Astrocyte of the hippocampus (primary cell): ENCODE measurements at places on chromosomes 11 and 22.
A peak's percentile ranks its signal among the peaks of the same experiment; 100 is the strongest.

- no peak for DNase-seq
Observed at GRCh38 chr11:134034496-134035381, 34.1 kb upstream of the JAM3 start.

DNA sequence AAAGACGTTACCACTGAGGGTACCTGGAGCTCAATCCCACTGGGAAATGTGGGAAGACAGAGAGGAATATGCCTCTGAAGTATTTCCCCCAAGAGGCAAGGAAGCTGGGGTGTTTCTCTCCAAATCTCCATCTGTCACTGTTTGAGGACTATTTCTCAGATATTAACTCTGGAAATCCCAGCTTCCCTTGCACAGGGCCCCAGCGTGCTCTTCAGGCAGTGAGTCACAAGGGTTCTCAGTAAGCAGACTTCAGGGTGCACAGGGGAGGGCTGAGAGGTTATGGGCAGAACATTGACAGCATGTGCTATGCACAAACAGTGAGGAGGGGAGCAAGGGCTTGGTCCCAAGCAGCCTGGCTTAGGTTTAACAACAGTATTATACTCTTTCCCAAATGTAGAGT lies 60.9 kb upstream of the EED start:
- peak; percentile 41 for DNase-seq

- no peak for DNase-seq
Observed at GRCh38 chr11:20912922-20913512, 243.6 kb downstream of the NELL1 start.

DNA sequence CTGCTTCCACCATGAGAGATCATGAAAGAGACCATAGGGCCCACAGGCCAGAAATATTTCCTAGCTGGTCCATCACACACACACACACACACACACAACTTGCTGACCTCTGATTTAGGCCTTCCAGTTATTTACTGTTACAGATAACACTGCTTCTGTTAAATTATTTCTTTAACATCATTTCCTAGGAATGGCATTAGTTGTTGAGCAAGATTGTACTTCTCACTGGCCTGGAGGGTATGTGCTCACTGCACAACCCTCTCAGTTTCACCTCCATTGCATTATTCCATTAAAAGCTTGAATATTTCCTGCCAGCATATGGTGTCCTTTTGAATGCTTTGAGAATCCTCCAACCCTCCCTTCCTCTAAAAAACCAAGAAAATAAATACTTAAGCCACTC lies 104.4 kb downstream of the MICAL2 start:
- DNase-seq, result no peak

- no peak for DNase-seq
Observed at GRCh38 chr11:85602526-85603213, 24.5 kb downstream of the DLG2 start.

DNA sequence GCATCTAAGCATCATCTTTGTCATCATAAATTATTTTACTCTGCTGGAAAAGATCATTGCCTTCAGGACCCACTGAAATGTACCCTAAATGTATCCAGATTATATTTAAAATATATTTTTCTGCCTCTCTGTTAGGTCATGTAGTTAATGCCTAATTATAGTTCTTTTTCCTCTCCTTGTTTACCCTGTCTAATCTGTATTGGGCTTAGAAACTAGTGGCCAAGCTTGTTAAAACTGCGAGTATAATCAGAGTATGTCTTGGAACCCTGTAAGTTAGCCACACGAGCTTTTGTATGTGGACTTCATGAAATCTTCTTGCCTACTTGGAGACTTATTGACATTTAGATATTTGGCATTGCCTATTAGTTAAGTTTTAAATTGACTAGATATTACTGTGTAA lies 55.6 kb downstream of the ARFGAP2 start:
- no peak for DNase-seq

DNA sequence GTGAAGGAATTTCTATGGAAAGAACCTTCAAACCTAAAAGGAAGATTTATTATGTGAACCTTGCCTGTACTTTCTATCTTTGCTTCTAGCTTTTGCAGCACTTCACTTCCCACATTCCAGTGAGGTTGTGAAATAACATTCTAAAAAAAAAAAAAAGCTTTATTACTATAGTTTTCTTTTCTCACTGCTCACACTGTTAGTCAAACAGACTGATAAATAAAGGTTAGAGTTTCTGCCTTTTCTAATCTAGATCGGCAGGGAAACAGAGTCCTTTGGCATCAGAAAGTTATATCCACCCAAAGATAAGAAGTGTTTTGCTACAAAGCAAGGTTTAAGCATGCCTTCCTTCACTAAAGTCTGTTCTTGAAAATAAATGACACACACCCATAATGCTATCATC lies 2.8 kb downstream of the AAMDC start:
- DNase-seq, result peak; percentile 11

DNA sequence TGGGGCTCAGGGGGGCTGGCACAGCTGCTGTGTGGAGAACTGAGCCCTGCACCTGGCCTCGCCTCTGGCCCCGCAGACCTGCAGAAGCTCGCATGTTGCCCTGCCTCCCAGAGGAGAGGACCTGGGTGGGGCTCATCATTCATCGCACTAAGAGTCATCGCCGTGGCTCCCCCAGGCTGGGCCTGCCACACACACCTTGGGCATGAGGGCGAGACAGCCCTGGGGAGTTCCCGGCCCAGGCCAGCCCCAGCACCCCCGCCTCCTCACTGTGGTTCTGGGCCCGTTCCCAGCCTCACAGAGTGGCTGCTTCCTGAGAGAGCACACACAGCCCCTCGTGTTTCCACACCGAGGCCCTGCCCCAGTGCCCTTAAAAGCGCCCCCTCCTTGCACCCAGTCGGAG lies 694.6 kb downstream of the TBC1D22A start:
- DNase-seq, result no peak

DNA sequence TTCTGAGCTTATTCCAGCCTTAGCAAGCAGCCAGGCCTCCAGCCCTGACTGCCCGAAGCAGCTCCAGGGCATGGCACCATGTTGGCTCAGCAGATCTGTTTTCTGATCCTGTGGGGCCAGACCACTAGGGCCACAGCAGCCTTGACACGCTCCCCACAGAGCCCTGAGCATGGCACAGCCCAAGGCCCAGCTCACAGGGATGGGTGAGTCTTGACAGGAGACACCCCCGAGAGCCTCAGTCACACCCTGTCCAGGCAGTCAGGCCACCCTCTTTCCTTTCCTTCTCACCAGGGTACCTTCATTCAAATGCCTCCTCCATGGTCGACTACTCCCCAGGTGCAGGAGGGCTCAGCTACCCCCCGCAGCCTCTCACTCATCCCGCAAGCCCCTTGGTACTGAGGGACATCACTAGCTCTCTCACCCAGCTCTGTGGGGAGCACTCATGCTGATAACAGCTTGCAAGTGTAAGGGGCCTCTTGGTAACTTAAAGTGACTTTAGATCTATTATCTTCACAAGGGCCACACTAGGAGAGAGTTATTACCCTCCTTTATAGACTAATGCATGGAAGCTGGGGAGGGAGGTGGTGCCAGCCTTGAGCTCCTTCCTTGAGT lies 3.9 kb upstream of the CDC42BPG start:
- DNase-seq, result no peak

DNA sequence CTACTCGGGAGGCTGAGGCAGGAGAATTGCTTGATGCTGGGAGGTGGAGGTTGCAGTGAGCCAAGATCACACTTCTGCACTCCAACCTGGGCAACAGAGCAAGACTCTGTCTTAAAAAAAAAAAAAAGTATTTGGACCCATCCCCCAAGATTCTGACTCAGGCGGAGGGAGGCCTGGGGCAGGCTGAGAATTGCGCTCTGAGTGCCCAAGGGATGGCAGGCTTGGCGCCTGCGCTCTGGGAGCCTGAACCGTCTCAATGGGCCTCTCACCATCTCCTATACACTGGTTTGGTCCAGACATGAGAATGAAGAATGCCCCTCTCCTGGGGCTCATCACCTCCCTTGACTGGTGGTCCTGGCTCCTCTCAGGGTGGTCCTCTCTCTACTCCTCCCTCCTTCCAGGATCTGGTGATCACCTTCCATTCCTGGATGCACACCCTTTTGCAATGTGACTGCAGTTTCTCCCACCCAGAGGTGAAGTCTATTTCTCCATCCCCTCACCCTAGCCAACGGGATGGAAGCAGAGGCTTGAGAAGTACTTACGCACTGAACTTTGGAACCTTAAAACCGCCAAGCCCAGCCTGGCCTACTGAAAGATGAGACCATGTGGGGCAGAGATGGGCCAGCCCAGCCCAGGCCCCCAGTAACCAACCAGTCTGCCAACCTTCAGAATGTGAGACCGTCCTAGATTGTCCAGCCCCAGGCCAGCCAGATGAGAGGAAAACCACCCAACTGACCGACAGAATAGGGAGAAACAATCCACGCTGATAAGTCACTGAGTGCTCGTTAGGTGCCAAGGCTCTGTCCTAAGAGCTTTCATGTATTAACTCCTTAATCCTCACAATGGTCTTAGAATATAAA lies 4.9 kb downstream of the POLR3H start:
- no peak for DNase-seq

- no peak for DNase-seq
Observed at GRCh38 chr11:16862726-16863125, 124.3 kb downstream of the C11orf58 start.

GRCh38 chr11:45964911-45965389 lies 42.5 kb downstream of the LARGE2 start:
- DNase-seq, result peak; percentile 91
